ENCODE measurements at places on chromosomes 11 and 22.

DNA sequence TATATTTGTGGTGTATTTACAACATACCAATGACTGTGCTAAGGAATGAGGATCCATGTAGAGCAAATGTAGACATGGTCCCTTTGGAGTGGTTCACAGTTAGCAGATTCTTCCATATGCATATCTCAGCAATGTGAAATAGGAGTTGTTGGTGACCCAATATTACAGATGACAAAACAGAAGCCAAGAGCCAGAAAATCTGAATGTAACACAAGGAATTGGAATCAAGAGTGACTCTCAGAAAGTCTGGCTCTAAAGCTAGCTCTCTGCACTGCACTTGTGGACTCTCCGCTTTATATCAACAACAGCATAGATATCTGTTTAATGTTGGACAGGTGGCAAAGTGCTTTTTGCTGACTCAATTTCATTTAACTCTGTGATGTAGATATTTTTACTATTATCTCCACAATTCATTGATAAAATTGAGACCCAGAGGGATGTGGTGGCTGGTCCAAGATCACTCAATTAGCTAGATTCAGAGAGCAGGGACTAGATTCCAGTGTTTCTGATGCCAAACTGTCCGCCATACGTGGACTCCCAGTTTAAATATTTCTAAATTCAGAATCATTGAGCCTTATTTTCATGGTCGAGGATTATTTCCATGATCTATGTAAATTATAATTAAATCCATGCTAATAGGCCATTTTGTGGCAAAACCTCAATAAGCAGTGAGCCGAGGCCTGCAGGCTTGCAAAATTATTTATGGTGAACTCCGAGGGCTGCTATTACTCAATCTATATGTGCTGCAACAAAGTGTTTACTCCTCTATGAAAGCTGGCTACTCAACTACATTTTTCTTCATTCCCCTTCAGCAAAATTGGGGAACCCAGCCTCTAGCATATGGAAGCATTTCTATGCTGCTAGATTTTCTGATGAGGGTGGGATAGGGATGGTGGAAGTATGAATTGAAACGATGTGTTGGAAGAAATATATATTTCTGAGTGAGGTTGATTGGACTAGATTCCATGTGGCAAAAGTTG is 21.1 kb upstream of the TENM4 start:
- no peak for DNase-seq

GRCh38 chr11:128311742-128312719 is 275.3 kb downstream of the ETS1 start:
- DNase-seq, result no peak

DNA sequence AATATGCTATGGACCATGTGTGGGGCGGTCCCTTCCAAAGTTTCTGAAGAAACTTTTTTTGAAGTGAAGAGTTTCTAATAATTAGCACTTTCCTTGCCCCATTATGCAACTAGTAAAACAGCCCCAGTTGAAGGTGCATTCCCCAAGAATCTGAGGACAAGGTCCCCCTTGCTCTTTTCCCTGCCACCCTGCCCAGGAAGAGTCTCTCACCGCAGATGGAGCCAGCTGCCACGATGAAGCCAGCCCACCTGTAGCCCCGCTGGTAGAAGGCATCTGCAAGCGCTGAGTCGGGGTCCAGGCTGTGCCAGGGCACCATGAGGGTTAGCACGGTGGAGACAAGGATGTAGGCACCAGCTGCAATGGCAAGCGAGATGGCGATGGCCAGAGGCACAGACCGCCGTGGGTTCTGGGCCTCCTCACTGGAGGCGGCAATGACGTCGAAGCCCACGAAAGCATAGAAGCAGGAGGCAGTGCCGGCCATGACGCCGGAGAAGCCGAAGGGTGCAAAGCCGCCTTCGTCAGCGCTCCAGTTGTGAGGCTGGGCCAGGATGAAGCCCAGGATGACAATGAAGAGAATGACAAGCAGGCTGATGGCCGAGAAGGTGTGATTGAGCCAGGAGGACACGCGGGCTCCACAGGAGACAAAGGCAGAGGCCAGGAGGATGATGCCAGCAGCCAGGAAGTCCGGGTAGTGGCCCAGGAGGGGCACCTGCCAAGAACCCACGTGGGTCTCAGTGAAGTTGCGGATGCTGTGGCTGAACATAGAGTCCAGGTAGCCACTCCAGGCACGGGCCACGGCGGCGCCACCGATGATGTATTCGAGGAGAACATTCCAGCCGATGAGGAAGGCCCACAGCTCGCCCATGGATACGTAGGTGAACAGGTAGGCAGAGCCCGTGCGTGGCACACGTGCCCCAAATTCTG is 1.5 kb downstream of the SLC7A4 start:
- no peak for DNase-seq

DNA sequence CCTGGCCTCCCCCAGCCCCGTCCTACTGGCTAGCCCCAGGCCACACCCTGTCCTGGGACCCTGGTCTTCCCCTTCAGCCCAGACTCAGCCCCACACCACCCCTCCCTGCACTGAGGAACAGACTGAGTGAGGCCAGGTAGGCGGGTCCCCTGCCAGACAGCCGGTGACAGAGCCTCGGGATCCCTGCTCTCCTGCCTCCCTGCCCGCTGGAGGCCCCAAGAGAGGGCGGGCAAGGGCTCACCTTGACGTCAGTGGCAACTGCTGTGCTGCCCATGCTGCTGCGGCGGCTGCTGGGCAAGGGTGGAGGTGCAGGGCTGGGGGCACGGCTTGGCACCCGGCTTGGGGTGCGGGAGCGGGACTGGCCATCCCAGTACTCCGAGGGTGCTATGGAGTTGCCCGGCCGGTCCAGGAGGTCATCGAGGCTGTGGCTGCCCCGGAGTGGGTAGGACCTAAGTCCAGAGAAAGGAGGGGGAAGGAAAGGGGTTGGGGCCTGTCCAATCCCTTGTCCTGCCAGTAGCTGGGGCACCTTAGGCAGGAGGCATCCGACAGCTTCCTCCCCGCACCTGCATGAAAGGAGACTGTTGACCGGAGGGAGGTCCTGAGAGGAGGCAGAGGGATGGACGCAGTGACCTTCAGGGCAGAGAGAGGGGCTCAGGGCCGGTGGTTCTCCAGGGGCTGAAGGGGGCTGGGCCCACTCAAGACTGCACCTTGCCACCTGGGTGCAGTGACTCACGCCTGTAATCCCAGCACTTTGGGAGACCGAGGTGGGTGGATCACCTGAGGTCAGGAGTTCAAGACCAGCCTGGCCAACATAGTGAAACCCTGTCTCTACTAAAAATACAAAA is 2.2 kb upstream of the SLC16A8 start:
- DNase-seq, result no peak

DNA sequence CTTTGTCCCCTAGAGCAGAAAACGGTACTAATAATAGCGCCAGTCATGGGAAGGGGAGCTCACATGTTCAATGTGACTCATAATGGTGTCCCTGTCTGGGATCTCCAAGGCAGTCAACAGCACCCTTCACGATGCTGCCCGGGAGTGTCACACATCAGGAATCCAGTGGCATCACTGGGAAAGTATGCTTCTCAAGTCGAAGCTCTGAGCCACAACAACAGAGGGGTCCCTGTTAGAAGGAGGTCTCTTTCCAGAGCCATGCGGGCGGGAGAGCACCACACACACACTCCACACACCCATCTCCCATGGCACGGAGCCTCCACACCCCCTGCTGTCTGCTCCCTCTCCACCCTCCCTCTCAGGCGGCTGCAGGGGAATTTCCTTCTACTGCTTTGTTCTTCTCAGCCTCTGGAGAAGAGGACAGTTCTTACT is 119.7 kb downstream of the ETS1 start:
- DNase-seq, result peak; percentile 83

- DNase-seq, result no peak
These were observed at the start of gene CYTH4 for GRCh38 chr22:37282385-37282677. TSS of gene CYTH4 (plus strand) at chr22:37282508. CDS start at chr22:37282570, 62 bp downstream.

DNA sequence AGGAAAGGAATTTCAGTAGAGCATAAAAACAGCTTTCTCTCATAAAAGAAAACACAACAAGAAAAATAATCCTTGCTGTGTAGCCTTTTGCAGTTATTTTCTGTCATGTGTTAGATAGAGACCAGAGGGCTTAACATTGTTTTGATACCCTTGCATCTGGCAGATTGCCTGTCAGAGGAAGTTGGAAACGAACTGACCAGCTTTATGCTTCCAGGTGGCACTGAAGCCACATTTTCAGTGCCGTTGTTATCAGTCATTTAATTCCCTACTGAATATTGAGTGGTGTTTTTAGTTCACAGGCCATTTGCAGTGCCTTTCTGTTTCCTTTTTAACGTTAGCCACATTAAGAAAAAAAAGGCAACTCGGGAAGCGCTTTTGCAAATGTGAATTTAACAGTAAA is 21.5 kb upstream of the RAG2 start:
- no peak for DNase-seq

DNA sequence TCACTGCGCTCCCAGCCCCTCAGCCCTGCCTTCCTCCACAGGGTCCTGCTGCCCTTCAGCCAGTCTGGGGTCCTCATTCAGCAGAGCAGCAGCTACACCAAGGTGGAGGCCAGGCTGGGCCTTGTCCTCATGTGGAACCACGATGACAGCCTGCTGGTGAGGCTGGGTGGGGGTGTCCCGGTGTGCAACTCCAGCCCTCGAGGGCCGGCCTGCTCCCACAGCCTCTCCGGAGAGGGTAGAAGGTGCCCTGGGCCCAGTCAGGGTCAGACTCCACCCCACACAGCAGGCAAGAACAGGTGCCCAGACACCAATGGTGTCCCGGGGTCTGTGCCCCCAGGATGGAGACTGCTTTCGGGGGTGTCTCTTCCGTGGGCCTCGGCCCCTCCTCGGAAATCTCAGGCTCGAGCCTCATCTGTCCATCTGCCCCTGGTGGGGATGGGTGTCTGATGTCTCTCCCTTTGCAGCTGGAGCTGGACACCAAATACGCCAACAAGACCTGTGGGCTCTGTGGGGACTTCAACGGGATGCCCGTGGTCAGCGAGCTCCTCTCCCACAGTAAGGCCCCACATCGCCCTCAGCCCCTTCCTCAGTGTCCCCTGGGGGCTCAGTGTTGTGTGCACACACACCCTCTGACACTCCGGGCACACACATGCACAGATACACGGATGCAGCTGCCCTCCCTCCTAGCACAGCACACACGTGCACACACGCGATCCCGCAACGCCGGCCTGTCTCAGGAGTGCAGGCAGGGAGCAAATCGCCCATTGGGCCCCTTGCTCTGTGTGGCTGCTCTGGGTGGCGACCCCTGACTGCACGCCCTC is 4.9 kb downstream of the MUC5AC start:
- no peak for DNase-seq

DNA sequence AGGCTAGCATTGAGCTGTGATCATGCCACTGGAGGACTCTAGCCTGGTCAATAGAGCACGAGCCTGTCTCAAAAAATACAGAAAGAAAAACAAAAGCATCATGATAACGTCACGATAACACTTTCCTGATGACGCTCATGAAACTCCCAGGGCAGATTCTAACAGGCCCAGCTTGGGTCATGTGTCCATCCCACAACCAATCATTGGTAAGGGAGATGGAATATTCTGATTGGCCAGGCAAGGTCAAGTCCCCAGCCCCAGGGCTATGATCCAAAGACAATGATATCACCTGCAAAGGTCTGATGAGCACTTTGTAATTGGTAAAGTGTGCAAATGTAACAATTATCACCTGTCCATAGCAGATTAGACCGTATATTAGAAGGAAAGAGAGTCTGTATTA is 21.5 kb upstream of the DDX6 start:
- DNase-seq, result no peak

GRCh38 chr22:18065256-18065655 is 12.5 kb upstream of the PEX26 start:
- no peak for DNase-seq

DNA sequence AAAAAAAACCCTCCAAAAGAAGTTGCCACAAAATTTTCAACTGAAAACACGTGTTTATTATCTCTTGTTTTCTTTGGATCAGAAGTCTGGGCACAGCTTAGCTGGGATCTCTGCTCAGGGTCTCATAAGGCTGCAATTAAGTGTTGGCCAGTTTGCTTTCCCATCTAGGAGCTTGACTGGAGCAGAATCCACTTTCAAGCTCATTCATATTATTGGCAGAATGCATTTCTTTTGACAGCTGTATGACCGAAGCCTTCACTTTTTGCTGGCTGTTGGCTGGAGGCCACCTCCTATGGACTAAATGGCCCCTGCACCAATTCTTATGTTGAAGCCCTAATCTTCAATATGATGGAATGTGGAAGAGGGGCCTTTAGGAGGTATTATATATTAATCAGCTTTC is 139.6 kb downstream of the DDX10 start:
- DNase-seq, result no peak

DNA sequence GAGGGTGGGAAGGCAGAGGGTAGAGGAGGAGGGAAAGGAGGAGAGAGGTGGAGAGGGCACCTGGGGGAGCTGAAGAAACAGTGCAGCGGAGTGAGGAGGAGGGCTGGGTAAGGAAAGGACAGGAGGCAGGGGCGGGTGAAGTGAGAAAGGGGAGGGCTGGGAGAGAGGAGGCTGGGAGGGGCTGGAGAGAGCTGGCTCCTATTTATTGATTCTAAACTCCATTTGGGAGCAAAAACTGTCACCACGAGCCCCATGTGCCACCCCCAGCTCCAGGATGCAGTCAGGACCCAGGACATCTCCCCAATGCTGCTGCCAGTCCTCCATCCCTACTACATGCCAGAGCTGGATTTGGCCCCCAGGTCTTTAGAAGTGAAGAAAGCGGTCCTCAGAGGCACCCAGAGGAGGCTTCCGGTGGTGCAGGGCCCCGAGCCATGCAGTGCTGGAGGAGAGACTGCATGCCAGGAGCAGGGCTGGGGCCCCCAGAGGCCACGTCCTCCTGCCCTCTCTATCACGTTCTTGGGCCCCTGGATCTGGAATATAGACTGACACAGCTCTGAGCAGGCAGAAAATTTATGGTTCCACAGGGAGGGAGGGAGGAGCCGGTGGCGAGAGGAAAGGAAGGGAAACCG is 53.7 kb downstream of the SLC22A12 start:
- DNase-seq, result no peak

DNA sequence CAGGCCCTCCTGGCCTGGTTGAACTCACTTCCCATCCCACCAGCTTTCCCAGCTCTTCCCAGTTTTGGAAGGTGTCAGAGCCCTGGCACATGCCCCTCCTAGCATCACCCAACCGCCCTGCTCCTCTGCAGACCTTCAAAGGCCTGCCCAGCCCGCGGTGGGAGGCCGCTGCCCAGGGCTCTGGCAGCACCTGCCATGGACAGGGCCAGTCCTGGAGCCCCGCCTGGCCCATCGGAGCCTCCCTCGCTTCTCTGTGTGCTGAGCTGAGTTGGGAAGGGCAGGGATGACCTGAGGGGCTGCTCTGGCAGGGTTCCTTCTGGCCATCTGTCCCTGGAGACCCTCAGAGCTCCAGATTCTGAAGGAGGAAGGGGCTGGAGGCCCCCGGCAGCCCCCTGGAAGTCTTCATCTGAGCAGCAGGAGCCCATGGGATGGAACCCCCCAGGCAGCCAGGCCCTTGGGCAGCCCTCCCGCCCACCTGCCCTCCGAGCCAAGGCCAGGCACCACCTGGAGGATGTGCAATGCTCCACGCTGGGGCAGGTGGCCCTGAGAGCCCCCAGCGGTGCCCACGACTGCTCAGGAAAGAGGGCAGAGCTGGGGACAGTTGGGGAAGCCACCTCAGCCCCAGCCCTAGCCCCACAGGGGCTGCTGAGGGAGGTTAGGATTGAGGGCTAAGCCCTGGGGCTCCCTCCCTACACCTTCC is 3.6 kb downstream of the LSP1 start:
- no peak for DNase-seq
